ENCODE measurements at places on chromosomes 5 and 9. TPM values are rescaled to one million over a fixed set of nuclear protein-coding genes. Genes with fewer than 3 reads are reported as not detected.

DNA sequence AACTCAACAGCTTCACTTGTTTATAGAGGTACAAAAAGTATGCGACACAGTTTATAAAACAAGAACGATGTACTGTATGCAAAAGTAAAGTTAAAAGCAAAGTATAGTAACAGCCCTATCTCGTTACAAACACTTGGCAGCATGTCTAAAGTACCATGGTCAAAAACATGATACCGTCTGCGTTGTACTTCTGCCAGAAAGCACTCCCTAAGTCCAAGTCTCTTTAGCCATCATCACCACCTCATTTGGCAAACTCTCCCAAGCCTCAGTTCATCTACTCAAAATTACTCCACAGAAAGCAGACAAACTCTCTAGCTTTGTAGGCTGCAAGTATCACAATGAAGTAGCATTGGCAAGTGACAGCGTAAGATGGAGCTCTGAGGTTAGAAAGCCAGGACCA is 73.4 kb downstream of the NFIB start:
- DNase-seq: no peak

DNA sequence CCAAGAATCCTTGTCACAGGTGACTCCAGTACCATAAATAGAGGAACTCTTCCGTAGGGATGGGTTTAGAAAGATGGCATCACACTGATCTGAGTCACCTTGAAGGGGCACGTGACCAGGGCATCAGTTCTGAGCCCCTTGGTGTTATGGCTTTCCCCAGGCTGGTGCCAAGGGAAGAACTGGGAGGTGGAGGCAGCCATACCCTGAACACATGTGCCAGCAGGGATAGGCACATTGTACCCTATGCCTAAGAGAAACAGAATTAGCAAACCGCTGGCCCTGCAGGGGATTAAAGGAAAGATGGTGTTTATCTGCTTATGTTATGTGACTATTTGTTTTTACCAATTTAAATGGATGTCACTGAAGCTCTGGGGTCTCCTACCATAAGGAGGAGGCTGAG is 196.2 kb downstream of the RGS3 start:
- no peak for DNase-seq

Gene RIC1
- total RNA-seq: 17.1 TPM

Gene LCN12
- 1.5 TPM for total RNA-seq

- DNase-seq: no peak
Observed at GRCh38 chr5:4551034-4551433, 589.1 kb upstream of the ADAMTS16 start.

DNA sequence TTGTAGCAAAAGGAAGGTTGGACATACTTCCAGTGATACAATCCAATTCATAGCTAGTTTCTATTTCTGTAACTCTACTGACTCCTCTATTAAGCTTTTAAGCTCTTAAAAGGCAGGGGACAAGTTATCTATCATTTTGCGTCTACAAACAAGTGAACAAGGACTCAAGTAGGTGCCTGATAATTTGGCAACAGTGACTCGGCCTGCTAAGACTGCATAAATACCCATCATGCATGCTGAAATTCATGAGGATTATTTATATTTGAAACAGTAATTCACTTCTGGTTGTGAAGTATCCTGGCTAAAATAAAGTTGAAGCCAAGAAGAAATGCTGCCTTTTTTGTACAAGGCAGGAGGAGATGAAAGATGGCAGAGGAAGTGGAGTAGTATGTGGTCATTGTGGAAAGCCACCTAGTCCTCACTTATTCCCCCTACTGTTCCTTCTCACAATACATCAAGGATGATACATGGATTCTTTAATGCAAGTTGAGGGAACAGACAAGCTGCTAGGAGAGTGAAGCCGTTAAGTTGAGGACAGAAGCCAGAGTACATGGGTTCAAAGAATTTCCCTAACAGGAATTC is 74.0 kb downstream of the MRPS27 start:
- DNase-seq: no peak

DNA sequence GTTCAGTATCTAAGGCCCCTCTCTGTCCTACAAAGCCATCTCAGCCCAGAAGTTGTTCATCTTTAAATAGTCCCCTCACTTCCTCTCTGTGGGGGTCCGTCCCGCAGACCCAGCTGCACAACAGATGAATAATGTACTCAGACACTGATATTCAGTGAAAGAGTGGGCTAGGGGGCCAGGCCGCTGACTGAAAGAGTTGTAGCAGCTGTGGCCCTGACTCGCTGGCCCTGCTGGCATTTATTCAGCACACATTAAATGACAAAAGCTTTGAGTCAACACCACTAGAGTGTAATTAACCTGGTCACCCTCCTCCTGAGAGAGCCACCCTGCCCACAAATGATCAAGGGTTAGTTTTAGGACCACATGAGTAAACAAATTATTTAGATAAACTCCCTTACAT is 76.3 kb downstream of the MED10 start:
- no peak for DNase-seq

Gene NSG2
- total RNA-seq: not detected

Gene AJM1
- 4.8 TPM for total RNA-seq

DNA sequence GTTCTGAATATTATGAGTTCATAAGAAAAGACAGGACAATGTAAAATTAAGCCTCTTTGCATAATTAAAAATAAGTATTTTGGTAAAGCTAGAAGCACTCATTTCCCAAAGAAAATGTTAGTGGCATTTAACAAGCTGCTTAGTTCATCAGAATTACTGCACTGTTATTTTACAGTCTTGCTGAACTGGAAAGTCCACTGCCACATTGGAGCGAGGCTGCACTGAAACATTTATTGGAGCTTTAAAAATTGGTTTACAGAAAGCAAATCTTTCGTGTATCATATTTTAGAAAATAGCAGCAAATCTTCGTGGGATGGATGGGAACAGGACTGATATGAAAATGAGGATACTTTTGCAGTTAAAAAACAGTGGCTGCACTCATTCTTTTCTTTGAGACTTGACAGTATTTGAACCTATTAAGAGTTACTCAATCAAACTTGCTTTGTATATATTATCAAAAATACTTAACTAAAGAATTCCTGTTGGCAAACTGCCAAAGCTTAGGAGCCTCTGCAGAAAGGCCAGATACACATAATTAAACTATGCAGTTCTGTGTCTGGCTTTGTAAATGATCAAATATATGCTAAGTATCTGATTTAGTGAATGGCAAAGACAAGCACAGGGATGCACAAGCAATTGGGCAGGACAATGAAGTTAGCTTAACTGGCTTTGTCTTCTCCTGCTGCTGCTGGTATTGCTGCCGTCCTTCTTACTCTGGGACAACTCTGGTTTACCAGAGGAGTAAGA is 16.5 kb upstream of the FBXL7 start:
- no peak for DNase-seq

DNA sequence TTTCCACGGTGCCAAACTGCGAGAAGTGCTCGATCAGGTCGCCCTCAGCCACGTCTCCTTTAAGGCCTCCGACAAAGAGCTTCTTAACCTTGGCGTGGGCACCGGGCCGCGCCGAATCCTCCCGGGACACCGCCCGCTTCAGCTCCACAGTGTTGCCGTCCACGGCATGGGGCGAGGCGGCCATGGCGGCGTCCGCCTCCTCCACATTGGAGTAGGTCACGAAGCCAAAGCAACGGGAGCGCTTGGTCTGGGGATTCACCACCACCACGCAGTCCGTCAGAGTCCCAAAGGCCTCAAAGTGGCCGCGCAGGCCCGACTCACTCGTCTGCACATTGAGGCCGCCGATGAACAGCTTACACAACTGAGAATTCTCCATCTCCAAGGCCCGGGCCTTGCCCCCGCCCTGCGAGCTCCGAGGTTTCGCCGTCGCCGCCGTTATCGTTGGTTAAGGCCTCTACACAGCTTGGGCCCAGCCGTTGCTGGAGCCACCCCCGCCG is 424 bp downstream of the HNRNPA0 start:
- no peak for DNase-seq

Gene TMC1
- total RNA-seq: not detected

DNA sequence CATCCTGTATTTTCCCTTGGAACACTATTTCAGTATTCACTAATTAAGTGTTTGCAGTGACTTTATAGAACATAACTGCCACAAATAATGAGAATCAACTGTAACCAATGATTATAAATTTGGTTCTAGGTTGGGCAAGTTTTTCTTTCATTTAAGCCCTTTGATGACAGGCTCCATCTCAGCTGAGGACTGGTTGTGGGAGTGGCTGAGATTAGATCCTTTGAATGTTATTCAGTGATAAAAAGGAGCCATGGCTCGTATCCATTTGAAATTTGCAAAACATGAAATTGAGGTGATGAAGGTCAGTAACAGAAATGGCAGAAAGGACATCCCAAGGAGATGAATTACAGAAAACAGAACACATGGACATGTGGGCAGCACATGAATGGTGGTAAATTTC is 138.1 kb upstream of the PCA3 start:
- DNase-seq: no peak

- DNase-seq: no peak
Observed at GRCh38 chr9:13330396-13331004, 51.0 kb upstream of the MPDZ start.

- no peak for DNase-seq
Observed at GRCh38 chr9:132857031-132857430, 21.1 kb downstream of the AK8 start.

DNA sequence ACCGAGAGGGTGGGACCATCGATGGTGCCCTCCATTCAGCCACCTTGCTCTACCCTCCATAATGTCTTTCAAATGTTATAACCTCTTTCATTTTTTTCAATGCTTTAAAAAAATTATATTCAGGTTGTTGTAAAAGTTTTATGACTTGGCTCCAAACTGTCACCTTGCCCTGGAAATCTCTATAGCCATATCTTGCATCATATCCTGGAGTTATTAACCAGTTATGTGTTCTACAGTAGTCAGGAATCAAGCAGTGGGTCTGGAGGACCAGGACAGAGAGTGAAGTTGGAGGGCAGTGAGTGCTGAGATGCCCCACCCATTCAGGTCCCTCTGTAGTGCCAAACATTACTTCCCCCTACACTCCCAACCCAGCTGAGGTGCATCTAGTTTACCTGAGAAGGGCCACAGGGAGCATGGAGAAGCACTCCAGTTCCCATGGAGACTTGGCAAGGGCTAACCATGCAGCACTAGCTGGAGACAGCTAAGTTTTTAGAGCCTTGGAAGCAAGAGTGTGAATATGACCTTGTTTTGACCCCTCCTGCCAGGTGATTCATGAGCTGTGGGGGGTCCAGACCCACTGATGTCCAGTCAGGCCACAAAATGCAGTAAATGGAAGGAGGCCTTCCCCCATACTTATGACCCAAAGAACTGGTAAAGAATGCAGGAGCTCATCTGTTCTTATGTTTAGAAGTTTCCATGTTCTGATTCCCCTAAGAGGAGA is 5.5 kb downstream of the IFNA8 start:
- DNase-seq: no peak
